ENCODE measurements at places on chromosomes 2 and 18.

GRCh38 chr2:165469417-165469816 is at the start of gene CSRNP3:
CSRNP3 (plus strand) TSS chr2:165469698; CDS start chr2:165595066, 125,368 bp downstream.
- peak; percentile 79 for DNase-seq

GRCh38 chr2:55482186-55482884 is 37.2 kb upstream of the CFAP36 start:
- peak; percentile 76 for DNase-seq

DNA sequence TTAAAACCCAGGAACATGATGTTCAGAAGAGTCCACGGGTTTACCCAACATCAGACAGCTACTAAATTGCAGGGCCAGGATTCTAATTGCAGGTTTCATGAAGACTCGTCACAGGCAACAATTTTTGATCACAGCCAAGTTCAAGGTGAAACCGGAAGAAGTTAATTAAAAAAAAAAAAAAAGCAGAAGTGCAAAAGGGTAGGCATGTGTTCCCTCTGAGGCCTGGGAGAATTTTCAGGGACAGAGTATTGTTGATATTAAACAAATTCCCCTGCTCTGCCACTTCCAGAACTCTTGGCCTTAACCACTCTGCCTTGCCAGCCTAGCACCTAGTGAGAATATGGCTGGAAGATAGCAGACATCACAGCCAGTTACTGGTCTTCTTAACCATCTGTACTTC is 99.4 kb upstream of the TRIB2 start:
- DNase-seq, result no peak

DNA sequence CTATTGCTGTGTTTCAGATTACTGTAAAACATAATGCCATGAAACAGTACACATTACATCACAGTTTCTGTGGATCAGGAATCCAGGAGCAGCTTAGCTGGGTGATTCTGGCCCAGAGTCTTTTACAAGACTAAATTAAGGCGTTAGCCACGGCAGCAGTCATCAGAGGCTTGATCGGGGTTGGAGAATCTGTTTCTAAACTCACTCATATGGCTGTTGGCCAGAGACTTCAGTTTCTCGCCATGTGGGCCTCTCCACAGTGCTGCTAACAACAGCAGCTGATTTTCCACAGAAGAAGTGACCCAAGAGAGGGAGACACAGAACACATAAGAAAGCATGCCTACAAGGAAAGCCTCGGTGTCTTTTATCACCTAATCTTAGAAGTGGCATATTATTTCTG is 89.2 kb upstream of the MYO3B start:
- DNase-seq, result peak; percentile 4

DNA sequence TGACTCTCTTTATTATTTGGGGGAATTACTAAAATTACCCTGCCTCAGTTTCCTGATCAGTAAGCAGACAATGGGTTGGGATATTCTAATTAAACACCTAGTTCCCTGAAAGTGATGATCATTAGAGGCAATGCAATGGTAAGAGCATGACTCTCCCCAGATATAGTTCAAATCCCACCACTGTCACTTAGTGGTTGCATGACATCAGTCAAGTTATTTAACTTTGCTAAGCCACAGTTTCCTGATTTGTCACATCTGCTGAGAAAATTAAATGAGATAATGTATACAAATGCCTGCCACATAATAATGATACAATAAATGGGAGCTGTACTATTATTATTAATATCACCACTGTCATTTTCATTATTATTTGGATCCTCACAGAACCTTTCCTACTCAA is 29.9 kb downstream of the ZEB2 start:
- no peak for DNase-seq

Data from fibroblast of skin of scalp (primary cell).